ENCODE measurements at places on chromosomes 3 and 15.

GRCh38 chr3:57803647-57804081, 47.6 kb downstream of the SLMAP start:
- peak; percentile 98 for DNase-seq

DNA sequence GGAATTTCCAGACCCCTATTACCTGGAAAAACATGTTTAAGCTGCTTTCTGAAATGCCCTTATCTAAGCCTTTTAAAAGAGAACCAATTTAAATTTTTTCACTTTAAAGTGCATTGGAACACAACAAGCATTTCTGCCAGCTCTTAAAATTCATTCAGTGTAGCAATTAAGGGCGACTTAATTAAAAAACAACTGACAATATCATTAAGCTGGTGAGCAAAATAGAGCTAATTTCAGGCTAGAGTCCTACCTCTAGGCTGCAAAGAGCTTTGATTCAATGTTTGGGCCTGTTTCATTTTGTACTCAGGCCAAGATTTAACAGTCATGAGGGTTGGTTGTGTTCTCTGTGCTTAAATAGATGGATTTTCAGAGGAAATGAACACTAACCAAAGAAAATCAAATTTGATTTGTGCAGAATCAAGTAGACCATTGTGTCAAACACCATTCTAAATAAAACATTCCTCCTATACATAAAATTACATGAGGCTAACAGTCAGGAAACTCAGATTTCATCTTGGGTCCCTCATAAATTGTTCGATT, 114.6 kb downstream of the TMEM108 start:
- no peak for DNase-seq

- DNase-seq: no peak
Measured at GRCh38 chr3:105518203-105518602, 151.5 kb downstream of the ALCAM start.

DNA sequence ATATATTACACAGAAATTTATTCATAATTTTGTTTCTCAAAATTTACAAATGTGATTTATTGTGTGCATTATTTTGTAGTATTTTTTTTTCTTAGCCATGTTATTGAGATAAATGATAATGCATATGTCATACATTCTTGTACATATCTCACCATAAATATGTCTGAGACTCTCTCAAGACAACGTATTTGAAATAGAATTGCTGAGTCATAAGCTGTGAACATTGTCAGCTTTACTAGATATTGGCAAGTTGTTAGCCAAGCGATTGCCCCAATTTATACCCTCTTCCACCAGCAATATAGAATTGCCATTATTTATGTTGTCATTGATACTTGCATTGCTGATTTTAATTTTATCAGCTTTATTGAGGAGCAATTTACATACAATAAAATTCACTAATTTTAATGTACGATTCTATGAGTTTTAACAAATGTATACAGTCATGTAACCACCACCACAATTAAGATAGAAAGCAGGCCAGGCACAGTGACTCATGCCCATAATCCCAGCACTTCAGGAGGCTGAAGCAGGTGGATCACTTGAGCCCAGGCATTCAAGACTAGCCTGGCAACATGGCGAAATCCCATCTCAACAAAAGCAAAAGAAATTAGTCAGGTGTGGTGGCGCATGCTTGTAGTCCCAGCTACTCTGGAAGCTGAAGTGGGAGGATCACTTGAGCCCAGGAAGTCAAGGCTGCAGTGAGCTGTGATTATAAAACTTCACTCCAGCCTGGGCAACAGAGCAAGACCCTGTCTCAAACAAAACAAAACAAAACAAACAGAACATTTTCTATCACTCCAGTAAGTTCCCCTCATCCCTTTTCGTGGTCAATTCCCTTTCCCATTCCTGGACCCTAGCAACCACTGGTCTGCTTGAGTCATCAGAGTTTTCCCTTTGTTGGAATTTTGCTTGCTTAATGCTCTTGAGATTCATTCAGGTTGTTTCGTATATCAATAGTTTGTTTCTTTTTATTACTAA, 373.1 kb downstream of the MFSD1 start:
- peak; percentile 82 for DNase-seq

GRCh38 chr3:38966811-38967692, 84.7 kb downstream of the SCN11A start:
- peak; percentile 81 for DNase-seq

- DNase-seq: no peak
Measured at GRCh38 chr15:100616700-100617099, 14.3 kb downstream of the ASB7 start.

GRCh38 chr3:128994581-128995546, 988 bp upstream of the CFAP92 start:
- DNase-seq: no peak

All from bronchial epithelial cell (primary cell).